Femur (tissue), 1 donor: ENCODE measurements at places on chromosomes 2 and 18.
A peak's percentile ranks its signal among the peaks of the same experiment; 100 is the strongest.

GRCh38 chr2:143146815-143147530, 17.8 kb downstream of the ARHGAP15 start:
- DNase-seq: no peak

- no peak for DNase-seq
Measured at GRCh38 chr2:127411653-127412369, 6.4 kb upstream of the PROC start.

DNA sequence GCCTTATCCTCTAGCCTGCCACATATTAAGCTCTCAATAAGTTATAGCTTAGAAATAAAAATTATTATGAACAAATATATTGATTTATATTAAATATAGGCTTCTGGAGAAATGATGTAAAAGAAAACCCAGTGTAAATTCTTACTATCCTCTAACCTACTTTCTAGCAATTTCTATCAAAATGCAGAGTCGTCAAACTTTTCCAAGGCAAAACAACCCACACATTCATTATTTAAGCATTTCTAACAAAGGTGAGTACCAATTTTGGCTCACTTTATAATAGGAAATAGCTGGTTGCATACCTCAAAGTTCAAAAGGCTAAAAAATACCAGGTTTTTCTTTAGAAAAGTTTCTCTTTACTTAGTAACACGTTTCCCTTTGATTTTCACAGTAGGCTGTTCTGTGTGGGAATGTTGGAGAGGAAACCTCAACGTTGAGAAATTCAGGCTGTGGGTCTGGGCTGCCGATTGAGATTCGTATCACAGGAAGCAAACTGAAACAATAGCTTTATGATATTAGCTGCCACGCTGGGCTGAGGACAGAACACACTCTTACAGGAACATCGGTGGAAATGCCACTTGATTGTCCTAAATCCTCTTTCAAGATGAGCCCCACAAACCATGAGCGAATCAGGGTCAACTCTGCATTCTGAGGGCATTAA, 53.0 kb downstream of the EPAS1 start:
- no peak for DNase-seq

GRCh38 chr2:194096402-194096801, 1560.6 kb upstream of the SLC39A10 start:
- no peak for DNase-seq

- no peak for DNase-seq
Measured at GRCh38 chr2:53740170-53740569, 27.4 kb upstream of the CHAC2 start.

GRCh38 chr2:85327160-85327821, 498 bp downstream of the TGOLN2 start:
- DNase-seq: peak; percentile 75

GRCh38 chr2:41668529-41668928, 379.3 kb upstream of the PKDCC start:
- no peak for DNase-seq

DNA sequence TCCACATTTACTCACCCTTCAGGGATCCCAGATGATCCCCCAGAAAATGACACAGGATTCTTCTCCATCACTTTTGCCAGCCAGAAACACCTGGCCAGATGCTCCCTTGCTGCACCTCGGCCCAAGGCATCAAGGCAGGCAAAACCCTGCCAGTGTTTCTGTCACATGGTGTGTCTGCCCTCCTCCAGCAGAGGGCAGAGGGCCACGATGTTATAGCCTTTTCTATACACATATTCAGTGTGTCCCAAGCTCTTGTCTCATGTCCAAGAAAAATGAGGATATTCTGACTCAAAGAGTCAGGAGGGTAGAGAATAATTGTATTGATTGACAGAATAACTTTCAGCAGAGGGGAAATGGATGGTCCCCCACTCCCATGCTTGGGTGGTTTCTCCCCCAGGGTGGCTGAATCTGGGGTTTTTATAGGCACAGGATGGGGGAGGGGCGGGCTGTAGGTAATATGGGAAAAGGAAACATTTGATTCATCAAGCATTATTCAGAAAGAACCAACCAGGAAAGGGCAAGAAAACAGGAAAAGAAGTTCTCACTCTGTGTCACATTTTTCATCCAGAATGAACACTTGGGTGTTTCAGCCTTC, 933.9 kb downstream of the TRIB2 start:
- no peak for DNase-seq

DNA sequence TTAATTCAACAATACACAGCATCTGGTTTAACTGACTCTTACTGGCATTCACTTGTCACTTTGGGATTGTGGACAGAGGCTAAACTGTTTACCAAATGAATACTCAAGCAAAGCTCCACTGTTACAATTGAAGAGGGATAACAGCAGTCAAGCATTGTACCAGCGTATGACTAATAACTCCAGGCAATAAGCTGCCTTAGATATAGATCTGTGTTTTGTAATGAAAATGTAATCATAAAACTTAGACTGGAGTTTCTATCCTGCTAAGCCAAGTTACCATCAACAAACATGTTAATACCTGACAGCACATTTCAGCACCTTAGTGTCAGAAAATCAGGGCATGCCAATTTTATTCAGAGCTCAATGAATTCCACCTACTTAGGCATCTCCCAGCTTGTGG, 889.5 kb downstream of the EPHA4 start:
- DNase-seq: no peak

DNA sequence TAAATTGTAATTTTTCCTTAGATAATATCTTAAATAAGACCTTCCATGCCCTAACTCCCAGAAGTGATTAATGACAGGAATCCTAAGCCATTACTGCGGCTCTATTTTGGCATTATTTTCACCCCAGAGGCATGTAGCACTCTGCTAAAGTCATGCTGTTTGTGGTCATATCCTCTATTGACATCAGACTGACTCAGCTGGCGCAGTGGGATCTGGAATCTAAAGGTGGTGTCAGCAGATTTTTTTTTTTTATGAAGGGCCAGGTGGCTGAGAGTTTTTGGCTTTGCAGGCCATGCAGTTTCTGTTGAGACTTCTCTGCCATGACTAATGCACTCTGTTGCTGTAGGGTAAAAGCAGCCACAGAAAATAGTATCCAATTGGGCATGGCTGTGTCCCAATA, 64.1 kb upstream of the ACVR1C start:
- DNase-seq: no peak
